ENCODE measurements at places on chromosomes 11 and 22.
A peak's percentile ranks its signal among the peaks of the same experiment; 100 is the strongest.

- peak; percentile 81 for DNase-seq
These were observed 931 bp downstream of the CADM1 start for GRCh38 chr11:115503083-115503885.

GRCh38 chr22:37804881-37805809 is 2.6 kb upstream of the GCAT start:
- DNase-seq = peak; percentile 84

- no peak for DNase-seq
These were observed 38.9 kb downstream of the OR10A6 start for GRCh38 chr11:7892059-7892699.

DNA sequence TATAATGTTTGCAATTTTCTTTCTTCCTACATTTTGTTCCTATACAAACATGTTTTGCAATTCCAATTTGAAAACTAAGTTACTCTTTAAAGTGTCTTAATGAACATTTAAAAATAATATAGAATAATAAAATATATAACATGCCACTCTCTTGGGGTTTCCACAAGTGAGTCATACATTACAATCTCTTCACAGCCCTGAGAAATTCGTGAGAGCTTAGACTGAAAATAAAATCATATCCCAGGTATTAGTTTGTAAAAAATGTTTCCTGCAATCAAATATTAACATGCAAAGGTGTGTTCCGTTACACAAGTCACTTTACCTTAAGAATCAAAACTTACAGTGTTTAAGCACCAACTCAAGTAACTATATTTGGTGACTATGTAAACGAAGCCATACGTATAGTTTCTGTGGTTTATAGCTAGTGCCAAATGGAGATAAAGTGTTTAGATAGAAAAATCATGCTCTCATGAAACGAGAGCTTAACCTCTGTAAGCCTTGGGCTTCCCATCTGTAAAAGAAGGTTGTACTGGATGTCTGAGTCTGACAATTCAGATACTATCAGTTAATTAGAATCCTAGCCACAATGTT is 253.6 kb upstream of the ANO3 start:
- no peak for DNase-seq

- DNase-seq = no peak
These were observed 1.7 kb downstream of the ZBTB16 start for GRCh38 chr11:114061048-114061680.

DNA sequence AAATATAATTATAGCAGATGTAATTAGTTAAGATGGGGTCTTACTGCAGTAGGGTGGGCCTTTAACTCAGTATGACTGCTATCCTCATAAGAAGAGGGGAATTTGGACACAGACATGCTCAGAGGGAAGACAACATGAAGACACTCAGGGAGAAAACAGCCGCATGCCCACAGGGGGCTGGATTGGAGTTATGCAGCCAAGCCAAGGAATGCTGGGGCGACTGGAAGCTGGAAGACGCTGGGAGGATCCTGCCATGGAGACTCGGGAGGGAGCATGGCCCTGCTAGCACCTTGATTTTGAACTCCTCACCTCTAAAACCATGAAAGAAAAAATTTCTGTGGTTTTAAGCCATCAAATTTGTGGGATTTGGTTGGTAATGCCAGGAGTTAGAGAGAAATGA is 40.9 kb downstream of the PANX1 start:
- no peak for DNase-seq

GRCh38 chr11:13215149-13215548 is 62.4 kb upstream of the BMAL1 start:
- peak; percentile 31 for DNase-seq

DNA sequence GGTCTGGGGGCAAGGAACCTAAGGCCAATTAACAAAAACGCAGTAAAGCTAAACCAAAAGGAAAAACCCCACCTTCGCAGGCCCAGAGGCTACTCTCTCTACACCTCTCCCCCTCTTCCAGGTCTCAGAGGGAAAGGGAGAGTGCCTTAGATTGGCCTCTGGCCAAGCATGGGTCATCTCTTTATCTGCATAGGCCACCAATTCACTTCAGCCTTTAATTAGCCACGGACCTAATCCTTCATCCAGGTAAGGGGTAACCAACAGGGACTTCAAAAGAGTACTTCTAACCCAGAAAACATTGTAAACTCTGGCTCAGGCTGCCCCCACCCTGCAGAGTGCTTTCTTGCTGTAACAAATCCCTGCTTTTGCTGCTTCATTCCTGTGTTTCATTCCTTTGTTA is 9.4 kb downstream of the VSTM5 start:
- no peak for DNase-seq

- no peak for DNase-seq
These were observed 9.9 kb downstream of the ADAMTS15 start for GRCh38 chr11:130458410-130458729.

DNA sequence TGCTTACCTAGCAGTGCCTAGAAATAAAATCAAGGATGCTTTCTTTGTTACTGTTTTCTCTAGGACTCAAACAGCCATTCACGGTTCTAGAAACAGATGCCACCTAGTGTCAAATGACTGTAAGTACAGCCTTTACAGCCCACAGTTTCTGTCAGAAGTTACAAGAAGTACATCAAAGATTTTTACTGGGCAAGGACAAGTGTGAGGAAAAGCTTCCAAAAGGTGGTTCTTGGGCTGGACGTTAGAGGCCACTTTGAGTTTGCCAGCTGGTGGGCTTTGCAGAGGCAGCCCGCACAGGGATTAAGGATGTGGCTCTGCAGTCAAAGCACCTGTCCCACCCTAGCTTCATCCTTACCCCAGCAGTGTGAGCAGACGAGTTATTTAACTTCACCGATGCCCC is 6.9 kb downstream of the KMT5B start:
- peak; percentile 61 for DNase-seq

GRCh38 chr11:69369945-69370344 is 76.0 kb downstream of the MYEOV start:
- no peak for DNase-seq

GRCh38 chr11:19982774-19983495 is 177.3 kb downstream of the DBX1 start:
- no peak for DNase-seq

DNA sequence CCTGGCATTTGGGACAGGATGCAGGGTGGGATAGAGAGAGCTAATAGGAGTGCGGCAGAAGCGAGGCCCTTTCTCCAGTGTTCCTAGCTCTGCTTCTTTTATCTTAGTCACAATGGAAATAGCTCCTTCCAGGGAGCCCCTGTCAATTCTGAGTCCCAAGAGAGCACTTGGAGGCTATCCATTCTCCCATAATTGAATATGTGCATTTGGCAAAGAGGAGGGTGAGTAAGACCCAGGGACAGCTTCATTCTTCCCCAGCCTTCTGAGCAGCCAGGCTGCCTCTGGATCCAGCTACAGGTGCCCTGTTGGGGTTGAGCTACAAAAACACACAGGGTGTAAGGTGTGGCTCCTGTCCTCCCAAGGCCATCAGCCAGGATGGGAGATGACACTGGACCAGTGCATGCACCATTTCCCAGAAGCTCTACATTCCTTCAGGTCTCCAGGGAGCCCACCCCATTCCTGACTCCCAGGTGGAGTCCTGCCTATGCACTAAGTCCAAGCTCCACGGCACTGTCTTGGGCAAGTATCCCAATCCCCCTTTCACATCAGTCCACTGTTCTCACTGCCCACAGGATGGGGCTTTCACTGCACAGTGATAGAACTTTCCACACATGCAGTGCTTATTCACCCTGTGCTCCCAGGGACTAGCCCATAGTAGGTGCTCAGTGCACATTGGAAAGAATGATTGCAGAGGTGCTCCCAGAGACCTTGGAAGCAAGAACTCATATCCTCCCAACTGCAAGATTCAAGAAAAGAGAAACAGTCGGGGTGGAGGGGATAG is 6.2 kb downstream of the MS4A10 start:
- DNase-seq = no peak

GRCh38 chr11:2789331-2789730 is 89.5 kb upstream of the KCNQ1OT1 start:
- DNase-seq = no peak

DNA sequence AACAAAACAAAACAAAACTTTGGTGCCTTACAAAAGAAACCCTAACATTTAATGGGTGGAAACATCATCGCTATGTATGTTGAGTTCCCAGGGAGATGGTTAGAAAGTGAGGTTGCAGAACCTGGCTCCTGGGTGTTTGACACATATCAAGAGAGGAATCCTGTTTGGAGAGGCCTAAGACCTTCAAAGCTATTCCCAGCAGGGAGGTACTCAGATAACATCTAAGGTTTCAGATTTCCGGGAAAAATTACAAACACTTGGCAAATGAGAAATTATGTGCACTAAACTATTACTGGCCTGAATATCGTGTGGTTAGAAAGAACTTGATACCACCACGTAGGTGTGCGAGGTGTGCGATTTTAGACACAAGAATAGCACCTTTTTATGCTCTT is 18.5 kb downstream of the TRIM5 start:
- no peak for DNase-seq

DNA sequence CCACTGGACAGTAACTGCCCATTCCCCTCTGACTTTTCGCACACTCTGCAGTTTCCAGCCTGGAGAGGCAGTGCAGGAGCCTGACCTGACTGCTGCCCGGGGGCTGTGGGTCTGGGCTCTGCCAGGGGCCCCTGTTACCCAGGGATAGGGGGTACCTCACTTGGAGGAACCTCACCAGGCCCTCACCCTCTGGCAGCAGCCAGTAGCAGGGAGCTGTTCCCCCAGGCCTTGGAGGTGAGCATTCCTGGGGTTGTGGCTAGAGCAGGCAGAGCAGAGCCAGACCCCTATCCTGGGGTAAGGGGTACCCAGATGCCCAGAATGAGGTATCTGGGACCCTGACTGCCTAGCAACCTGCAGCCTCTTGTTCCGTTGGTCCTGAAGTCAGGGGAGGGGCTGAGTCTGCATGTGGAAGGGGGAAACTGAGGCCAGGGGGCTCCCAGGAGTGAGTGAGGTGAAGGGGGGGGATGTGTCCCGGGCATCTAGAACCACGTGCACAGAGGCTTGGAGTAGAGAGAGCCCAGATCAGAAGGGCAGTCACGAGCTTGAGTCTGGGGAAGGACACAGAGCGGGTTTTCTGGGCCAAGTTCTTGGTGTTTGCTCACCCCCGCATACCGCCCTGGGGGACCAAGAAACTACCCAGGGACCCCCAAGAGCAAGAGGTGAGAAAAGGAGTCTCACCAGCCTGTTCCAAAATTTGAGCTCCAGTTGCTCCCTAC is 43.9 kb upstream of the ACCSL start:
- DNase-seq = no peak

GRCh38 chr11:122874991-122875390 is 7.6 kb upstream of the JHY start:
- DNase-seq = no peak

DNA sequence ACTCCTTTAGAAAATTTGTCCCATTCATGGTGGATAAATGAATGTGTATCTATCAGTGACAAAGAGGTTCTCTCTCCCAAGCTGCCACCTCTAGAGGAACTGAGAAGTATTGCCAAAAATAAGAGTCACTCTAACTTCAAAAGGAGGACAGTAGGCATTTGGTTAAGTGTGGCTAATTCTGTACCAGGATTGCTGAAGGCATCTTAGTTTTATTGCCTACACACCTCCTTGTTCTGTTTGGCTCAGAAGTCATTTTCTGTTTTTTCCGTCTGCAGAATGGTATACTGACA is 189.0 kb upstream of the MPPED2 start:
- DNase-seq = no peak

DNA sequence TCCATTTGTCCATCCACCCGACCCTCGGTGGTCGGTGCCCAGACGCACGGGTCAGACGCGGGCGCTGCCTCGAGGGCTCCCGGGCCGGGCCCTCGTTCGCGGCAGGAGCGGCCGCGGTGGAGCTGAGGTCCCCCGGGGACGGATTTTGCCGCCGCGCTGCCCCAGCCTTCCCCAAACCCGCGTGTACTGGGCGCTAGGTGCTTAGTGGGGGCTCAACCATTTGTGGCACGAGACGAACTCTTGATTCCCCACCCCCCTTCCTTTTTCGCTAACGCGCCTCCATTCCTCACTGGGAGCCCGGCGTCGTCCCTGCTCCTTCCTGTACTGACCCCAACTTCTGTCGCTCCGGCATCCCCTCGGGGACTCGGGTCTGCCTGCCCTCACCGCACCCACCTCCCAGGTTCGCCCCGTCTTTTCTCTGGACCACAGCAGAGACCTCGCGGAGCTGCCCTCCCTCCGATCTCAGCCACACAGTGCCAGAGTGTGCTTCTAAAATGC is 789 bp upstream of the CBX7 start:
- DNase-seq = no peak

DNA sequence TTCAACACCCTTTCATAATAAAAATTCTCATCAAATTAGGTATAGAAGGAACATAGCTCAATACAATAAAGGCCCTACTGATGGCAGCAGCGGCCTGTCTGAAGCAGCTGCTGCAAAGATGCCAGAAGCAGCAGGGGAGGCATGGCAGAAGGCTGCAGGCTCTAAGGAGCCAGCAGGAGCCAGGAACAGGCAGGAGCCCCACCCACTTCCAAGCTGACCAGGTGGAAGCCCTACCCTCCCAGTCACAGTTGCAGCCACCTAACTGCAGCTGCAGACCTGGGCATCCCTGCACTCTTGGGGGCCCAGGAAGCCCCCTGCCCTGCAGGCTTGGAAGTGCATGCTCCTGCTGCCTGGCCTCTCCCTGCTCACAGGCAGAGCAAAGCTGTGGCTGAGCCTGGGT is 18.2 kb upstream of the OR6A2 start:
- no peak for DNase-seq

- no peak for DNase-seq
These were observed 97.1 kb downstream of the EXT2 start for GRCh38 chr11:44192462-44193100.

GRCh38 chr11:57901756-57902155 is 121.9 kb upstream of the OR9Q1 start:
- no peak for DNase-seq

GRCh38 chr22:17091851-17092250 is 7.1 kb downstream of the IL17RA start:
- no peak for DNase-seq
